ENCODE measurements at places on chromosomes 2 and 18.

DNA sequence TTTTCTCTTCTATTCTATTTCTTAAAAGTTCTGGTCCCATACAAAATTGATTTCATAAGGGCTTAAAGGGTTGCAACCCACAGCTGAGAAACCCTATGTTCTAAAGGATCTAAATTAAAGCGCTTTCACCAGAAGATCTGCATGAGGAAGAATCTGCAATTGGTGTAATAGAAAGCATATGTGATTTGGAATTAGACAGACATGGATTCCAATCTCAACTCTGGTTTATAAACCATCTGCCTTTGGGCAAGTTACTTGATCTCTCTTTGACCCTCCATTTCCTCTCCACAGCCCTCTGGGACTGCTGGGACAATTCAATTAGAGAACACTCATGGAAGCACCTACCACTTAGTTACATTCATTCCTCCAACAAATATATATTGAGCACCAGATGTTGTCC is 178.7 kb downstream of the ANTXR1 start:
- DNase-seq, result no peak

- no peak for DNase-seq
Measured at GRCh38 chr2:134132490-134132857, 121.4 kb upstream of the MGAT5 start.

- DNase-seq, result no peak
Measured at GRCh38 chr2:207239754-207240494, 74.2 kb upstream of the KLF7 start.

DNA sequence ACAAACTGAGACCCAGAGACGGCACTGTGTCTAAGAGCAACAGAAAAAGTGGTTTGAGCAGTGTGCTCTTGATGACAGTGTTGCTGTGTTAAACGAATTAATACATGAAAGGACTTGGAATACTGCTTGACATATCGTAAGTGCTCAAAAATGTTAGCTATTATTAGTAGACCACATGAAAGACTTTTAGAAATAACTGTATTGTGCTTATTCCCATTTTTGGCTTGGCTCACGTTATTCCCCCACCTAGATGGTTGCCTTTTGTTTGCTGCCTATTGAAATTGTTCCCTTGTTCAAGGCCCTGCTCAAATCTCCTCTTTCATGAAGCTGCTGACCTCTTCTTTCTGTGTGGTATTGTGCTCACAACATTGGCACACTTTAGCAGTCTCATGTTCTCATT is 27.8 kb upstream of the C2orf74 start:
- no peak for DNase-seq

- DNase-seq, result no peak
Measured at GRCh38 chr18:52325997-52326396, 14.0 kb upstream of the DCC start.

- DNase-seq, result no peak
Measured at GRCh38 chr2:61841286-61841685, 12.6 kb downstream of the FAM161A start.

- DNase-seq, result no peak
Measured at GRCh38 chr2:160905862-160906261, 254.4 kb upstream of the TANK start.

DNA sequence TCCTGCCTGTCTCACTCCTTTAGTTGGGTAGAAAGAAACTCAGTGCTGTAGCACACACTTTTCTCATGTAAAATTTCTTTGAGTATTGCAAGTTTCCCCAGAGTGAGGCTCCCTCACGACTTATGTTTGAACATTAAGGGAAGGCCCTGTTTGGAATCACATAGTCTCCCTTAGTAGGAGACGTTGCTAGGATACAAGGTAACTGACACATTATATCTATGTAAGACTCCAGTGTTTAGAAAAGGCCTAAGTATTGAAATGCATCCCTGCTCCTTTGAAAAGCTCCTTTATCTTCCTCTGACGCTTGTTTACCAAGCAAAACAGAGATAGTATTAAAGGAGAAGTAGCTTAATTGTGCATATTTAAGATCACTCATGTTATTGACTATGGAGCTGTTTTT is 248.2 kb downstream of the PHLPP1 start:
- DNase-seq, result no peak

DNA sequence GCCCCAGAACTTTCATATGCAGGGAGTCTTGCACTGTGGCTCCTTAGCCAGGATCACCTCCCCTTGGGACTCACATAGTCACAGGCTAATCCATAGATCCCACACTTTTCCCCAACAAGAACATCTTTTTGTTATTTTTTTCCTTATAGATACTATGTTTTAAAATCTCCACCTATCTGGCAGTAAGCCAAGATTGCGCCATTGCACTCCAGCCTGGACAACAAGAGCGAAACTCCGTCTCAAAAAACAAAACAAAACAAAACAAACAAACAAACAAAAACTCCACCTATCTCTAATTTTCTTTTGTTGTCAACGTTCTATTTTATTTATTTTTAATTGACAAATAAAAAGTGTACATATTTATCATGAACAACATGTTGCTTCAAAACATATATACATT is 141.7 kb downstream of the PDE11A start:
- no peak for DNase-seq

DNA sequence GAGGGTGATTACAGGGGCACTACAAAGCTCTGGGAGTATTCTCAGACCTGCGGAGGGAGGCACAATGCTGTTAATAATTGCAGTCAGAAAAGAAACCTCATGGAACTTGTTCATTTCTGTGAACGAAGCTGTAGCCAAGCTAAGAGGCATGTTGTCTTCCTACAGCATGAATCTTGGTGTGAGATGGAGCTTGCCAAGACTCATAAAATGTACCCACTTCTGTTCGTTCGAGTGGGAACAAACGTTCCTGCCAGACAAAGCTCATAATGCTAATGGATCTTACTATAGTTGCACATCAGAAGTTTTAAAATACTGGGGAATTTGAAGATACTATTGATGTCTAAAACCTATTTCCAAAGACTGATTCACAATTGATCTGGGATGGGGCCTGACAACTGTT is 489.1 kb downstream of the ZEB2 start:
- DNase-seq, result no peak

GRCh38 chr2:204122425-204122824 is 185.9 kb downstream of the ICOS start:
- no peak for DNase-seq

- DNase-seq, result no peak
Measured at GRCh38 chr2:182193291-182193690, 207.6 kb downstream of the PPP1R1C start.

DNA sequence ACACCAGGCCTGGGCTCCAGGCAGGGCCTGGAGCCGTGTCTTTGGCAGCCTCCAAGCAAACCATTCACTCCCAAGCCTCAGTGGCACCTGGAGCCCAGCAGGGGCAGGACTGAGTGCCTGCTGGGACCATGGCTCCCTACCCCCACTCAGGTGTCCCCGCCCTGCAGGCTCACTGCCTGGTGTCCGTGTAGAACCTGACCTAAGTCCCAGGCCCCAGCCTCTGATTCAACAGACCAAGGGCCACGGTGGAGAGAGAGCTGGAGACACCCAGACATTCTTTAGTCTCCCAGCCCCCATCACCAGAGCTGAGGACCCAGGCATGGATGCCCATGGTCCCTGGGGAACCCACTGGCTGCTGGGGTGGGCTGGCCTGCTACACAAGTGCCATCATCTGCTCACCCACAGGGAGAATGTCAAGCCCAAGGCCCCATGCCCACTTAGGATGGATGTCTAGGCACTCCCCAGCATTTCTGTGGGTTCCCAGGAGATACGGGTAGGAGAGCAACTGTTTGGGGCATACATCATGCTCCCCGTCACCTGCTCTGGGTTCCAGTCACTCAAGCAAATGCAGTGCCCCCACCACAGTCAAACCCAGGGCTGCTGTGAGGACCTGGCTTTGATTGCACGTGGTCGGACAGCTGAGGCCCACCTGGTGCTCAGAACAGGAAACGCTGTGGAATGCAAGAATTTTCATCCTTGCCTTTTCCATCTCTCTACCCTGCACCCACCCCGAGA is 42.9 kb upstream of the ATG16L1 start:
- DNase-seq, result no peak

DNA sequence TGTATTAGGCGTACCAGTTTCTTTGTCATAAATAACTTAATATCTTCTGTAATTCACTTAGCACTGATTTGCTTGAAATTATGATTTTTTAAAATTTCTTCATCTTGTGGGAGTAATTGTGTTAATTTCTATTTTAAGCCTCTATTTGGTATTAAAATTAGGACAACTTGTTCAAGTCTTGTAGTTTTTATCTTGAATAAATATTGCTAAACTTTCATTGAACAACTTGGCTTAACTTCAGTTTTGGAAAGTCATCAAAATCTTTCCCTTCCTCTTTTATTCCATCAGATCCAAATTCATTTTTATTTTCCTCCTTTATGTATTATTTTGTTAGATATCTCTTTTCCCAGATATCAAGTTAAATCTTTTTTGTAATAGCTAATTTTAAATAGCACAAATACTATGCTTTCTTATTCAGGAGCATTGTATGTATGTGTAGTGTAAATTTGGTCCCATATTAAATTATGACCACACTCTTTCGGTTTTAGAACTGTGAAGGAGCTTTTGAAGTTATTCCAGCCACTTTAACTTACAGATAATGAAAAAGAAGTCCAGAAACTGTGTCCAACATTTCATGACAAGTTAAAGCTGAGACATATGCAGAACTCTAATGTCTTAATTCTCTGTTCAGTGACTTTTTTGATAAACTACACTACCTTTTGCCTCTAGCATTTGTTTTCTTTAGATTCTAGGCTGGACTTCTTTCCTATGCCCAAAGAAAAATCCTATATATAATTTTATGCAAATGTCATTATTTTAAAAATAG is 31.7 kb upstream of the NT5C1B start:
- DNase-seq, result no peak

DNA sequence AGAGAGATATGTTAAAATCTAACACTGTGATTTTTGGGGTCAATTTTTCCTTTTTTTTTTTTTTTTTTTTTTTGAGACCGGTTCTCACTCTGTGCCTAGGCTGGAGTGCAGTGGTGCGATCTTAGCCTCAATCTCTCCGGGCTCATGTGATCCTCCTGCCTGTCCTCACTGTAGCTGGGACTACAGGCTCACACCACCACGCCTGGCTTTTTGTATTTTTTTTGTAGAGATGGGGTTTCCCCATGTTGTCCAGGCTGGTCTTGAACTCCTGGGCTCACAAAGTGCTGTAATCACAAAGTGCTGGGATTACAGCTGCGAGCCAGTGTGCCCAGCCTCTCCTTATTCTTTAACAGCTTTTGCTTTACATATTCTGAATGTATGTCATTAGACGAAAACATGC is 2.9 kb upstream of the HAAO start:
- no peak for DNase-seq

DNA sequence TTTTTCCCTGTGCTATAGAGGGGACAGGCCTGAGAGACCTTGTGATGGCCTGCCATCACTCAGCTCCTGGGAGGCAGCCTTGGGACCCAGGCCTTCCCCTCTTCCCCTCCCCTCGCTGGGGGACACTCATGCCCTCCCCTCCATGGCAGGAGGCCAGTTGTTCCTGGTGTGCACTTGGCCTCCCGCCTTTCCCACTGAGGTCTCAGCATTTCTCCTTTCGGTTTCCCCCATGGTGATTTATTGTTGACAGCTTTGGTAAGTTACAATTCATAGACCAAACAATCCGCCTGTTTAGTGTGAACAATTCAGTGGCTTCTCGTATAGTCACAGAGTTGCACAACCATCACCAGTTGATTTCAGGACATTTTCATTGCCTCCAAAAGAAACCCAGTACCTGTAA is 10.2 kb upstream of the CNDP1 start:
- no peak for DNase-seq

GRCh38 chr2:120766470-120767351 is 31.0 kb downstream of the GLI2 start:
- DNase-seq, result no peak

- no peak for DNase-seq
Measured at GRCh38 chr2:85156619-85157018, 23.4 kb downstream of the TCF7L1 start.

DNA sequence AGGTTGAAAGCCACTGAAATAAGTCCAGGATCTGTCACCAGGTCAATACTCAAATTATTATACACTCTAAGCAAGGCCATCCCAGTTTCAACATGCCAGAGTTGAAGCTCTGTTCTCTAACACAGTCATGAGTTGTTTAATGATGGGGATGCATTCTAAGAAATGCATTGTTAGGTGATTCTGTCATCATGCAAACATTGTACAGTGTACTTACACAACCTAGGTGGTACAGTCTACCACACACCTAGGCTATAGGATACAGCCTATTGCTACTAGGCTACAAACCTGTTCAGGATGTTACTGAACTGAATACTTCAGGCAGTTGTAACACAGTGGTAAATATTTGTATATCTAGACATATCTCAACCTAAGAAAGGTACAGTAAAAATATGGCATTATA is 162.2 kb downstream of the BAZ2B start:
- no peak for DNase-seq

DNA sequence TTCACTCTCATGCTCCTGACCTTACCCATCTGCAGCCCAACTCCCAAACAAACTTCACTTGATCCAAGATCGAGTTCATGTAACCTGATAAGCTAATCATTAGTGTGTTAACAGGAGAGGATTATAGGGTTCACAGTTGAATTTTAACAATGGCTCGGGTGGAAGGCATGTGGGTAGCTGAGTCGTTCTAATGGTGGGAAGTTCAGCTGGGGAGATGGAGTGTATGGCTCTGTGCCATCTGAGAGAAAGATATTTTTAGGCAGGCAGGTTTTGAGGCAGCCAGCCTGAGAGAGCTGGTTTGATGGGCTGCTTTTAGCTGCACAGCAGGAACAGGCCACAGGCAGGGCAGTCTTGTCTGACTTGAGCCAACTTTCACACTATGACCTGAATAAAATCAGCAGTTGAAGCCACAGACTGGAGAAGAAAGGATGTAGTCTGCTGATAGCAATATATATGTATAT is 17.7 kb upstream of the NFE2L2 start:
- no peak for DNase-seq

DNA sequence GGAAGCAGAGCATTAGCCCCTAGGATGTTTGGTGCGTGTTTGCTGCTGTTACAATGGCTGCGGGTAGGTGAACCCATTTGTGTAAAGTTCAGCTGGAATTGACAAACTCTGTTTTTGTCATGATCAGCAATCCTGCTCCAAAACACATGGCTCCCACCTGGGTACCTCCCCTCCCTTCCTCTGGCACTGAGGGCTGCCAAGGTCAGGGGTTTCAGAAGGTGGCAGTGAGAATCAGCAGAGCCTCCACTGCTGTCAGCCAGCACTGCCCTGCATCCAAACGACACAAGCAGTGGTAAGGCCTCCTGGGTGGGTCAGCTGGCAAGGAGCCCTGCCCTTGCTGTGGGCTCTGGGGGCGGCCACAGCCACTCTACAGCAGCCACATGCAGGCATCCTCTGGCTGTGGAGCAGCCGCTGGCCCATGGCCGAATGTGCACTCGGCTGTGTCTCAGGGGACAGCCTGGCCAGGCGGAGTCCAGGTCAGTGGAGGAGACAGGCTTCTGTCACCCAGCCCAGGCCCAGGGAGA is 32.8 kb upstream of the LDLRAD4 start:
- DNase-seq, result no peak

DNA sequence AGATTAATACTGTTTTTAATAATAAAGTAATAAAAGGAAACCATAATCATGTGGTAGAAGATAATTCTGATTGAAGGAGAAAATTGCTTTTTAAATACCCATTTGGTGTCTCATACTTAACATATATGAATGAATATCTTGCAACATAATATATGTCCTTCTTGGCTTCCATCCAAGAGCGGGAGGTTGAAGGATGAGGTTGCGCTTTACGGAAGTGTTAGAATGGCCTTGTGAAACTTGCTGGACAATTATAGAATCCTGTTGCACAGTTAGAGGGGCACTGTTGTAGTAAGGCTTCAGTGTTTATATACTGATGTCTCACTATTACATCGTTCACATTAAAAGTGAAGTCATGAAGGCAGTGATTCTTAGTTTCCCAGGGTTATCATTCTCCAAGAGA is 9.4 kb downstream of the INSIG2 start:
- DNase-seq, result no peak

- DNase-seq, result no peak
Measured at GRCh38 chr2:1940679-1941078, 196.4 kb upstream of the PXDN start.
